ENCODE measurements at places on chromosomes 12 and 14.

DNA sequence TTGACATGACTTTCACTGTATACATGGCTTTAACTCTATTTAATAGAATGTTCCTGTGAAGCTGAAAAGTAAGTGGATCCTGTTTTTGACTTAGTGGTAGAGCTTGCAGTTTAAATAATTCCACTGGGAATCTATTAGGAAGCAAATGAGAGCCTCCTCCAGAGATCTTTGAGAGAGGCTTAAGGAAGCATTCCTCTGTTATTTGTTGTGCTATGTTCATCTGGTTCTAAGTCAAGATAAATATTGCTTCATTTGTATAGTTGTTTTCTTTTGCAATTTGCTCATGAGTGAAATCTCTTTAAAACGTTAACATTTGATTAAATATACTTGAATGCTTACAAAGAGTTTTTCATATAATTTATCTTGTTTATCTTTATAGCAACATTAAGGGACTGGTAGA, 70.4 kb downstream of the TMTC2 start:
- DNase-seq, result no peak

DNA sequence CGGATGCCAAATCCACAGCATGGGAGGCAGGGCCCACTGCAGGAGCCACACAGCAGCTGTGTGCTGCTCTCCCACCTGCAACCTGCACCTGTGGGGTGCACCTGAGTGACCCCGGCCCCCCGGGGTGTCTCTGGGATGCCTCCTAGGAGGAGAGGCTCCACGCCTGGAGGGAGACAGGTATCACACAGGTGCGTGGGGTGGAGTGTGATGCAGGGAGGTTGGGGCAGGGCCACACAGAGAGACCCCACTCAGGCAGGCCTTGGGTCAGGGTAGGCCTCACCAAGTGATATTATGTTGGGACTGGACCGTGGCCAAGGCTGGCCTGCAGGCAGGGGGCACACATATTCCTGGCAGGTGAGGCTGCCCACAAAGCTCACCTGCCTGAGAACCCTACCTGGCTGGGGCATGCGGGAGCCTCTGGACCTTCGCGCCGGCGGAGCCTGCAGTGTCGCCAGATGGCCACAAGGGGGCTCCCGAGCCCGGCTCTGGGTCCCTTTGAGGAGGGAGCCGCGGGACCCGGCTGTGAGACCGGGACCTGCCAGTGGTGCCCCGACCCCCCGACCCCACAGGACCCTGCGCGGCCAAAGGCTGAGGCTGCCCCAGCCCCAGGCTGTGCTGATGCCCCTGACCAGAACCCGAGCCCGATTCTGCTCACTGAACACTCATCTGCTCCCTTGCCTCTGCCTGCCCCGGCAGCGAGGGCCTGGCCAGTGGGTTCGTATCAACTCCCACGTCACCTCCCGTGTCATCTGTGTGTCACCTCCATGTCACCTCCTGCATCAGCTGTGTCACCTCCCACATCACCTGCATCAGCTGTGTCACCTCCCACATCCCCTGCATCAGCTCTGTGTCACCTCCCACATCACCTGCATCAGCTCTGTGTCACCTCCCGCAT, 11.4 kb downstream of the TMEM121 start:
- DNase-seq, result no peak

DNA sequence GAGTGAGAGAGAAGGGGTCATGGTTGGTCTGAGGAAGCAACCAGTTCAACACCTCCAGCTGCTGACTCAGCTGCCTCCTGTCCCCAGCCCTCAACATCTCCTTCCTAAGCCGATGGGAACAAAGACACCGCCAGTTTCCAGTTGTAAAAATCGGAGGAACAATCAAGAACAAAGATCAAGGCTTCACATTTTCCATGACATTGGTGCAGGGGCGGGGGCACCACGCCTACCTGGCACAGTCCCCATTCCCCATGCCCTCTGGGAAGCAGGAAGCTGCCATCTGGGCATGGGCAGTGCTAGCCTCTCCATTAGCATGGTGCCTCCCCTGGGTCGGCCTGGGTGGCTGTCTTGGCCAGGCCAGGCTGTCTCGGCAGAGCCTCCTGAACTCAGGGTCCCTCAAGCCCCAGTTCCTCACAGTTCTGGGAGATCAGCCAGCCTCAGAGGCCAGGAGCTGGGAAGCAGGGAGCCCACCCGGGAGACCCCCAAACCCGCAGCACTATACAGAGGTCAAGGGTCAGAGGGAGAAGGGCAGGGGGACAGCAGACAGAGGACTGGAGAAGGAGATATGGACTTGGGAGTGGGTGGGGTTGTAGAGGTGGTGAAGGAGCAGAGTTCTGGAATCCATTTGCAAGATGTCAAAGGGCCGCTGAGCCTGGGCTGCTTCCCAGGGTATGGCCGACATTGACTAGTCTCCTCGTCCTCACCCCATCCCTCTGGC, 19.6 kb upstream of the TMEM106C start:
- peak; percentile 19 for DNase-seq

DNA sequence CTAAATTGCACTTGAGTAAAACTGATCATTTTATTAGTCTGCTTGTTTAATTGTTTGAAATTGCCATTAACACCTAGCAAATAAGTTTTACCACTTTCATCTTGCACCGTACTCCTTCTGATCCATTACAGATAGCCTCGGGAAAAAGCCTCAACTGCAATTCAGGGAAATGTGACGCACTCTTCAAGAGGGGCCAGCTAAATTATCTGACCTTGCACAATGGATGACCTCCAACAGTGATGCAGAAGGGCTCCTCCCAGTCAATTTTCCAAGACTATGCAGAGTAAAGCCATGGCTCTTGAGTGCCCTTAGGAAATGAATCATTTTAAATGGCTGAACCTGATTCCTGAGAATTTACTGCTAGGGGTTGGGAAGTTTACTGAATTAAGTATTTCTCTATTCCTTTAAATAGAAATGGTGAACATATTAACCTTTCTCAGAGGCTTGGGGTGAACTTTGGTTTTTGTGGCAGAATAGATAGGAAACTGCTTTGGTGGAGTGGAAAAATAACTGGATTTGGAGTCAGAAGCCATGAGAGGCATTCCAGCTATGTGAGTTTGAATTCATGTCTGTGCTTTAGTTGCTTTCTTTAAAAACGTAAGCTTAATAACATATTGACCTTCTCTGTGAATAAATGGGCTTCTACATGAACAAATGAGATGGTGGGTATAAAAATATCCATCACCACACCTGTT, 64.8 kb upstream of the OVCH1 start:
- no peak for DNase-seq

GRCh38 chr12:11968048-11968383, 102.7 kb upstream of the BCL2L14 start:
- DNase-seq, result no peak

- no peak for DNase-seq
These were observed 184.7 kb downstream of the SRGAP1 start for GRCh38 chr12:64029013-64029857.

- DNase-seq, result no peak
These were observed at the start of gene SCNN1A for GRCh38 chr12:6375269-6376078. TSS of gene SCNN1A (minus strand) at chr12:6375563. CDS start at chr12:6374783, 780 bp downstream.

GRCh38 chr14:49105956-49106355, 480.2 kb downstream of the RPS29 start:
- no peak for DNase-seq

GRCh38 chr14:101554991-101555668, 6.2 kb upstream of the DIO3 start:
- peak; percentile 14 for DNase-seq

GRCh38 chr14:22602862-22603261, 4.8 kb downstream of the ABHD4 start:
- no peak for DNase-seq

GRCh38 chr14:68735856-68736255, 57.0 kb downstream of the ZFP36L1 start:
- no peak for DNase-seq

- no peak for DNase-seq
These were observed 1.1 kb downstream of the IGF1 start for GRCh38 chr12:102479099-102479885.

Data from HepG2 (cell line).